Karpas-422 (cell line): ENCODE measurements at places on chromosomes 12 and 14. TPM values are rescaled to one million over a fixed set of nuclear protein-coding genes. Genes with fewer than 3 reads are reported as not detected.

The RNASE3 gene
- not detected in 2 replicates for total RNA-seq

The TAS2R10 gene
- 1.5 and 7.3 TPM in 2 replicates for total RNA-seq

- H3K27ac ChIP-seq: no peak overlapping the region
- no peaks in the 10 kb centered on the region for H3K27me3 ChIP-seq
- H3K4me3 ChIP-seq: no peak overlapping the region
- DNase-seq: no peak
Measured at GRCh38 chr12:30573145-30573544, 122.5 kb downstream of the IPO8 start.

DNA sequence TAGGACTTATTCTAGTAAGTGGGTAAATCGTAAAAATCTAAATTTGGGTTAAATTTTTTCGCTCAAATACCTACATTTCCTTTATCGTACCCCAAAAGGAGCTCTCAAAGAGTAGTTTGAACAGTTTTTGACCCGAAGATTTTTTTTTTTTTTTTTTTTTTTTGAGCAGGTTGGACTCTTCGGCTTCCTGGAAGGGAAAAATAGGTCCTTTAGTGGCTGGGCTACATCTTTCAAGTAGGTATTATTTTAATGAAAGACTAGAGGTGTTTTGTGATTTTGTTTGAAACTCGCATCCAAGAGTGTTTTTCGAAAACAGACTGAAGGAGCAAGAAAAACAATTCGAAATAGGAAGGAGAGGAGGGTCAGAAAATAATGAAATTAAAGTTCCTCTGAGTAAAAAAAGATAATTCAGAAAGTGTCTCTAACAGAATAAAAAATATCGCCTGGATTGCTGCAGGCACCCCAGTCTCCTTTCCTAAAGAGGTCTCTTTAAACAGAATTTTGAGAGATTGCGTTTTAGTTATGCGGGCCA, 6.0 kb downstream of the CDKN1B start:
- peak; percentile 81 for DNase-seq
- H3K36me3 ChIP-seq: peaks cover 11% of the 10 kb centered on the region; the same call in 1 of the 2 replicates
- H3K4me1 ChIP-seq: peaks cover 58% of the 10 kb centered on the region
- H3K4me3 ChIP-seq: peak overlapping the region; percentile 80
- peak overlapping the region; percentile 94 for H3K27ac ChIP-seq
- H3K27me3 ChIP-seq: no peaks in the 10 kb centered on the region

DNA sequence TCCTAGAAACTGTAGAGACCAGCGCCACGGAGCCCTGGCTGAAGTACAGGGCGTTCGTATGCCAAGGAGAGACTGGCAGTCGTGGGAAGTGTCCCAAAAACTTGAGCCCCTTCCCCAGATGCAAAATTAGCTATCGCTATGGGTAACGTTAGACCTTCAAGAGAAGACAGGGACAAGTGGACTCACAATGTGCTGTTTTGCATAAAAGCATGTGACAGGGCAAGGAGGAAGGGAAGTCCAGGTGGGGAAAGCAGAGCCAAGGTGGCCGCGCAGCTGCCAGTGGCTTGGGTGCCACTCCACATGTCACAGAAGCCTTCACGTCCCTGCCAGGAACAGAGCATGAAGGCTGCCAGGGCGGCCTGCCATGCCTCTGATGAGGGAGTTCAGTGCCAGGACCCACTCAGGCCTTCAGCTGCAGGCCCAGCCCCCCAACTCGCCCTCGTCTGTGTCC, 61.2 kb upstream of the DYNC1H1 start:
- H3K27me3 ChIP-seq: no peaks in the 10 kb centered on the region
- no peak overlapping the region for H3K27ac ChIP-seq
- no peak for DNase-seq
- H3K4me3 ChIP-seq: no peak overlapping the region
- H3K36me3 ChIP-seq: peaks cover 47% of the 10 kb centered on the region; the same call in 1 of the 2 replicates

- peak overlapping the region; percentile 97 for H3K27ac ChIP-seq
- DNase-seq: peak; percentile 99
- peak overlapping the region; percentile 41 for H3K4me3 ChIP-seq
- H3K36me3 ChIP-seq: no peaks in the 10 kb centered on the region; the same call in 1 of the 2 replicates
Measured at GRCh38 chr14:81125536-81125935, 95.2 kb downstream of the GTF2A1 start.

GRCh38 chr14:24513009-24513408, 4.9 kb upstream of the CMA1 start:
- no peaks in the 10 kb centered on the region for H3K27me3 ChIP-seq
- no peak overlapping the region for H3K4me3 ChIP-seq
- H3K36me3 ChIP-seq: no peaks in the 10 kb centered on the region
- no peaks in the 10 kb centered on the region for H3K4me1 ChIP-seq

DNA sequence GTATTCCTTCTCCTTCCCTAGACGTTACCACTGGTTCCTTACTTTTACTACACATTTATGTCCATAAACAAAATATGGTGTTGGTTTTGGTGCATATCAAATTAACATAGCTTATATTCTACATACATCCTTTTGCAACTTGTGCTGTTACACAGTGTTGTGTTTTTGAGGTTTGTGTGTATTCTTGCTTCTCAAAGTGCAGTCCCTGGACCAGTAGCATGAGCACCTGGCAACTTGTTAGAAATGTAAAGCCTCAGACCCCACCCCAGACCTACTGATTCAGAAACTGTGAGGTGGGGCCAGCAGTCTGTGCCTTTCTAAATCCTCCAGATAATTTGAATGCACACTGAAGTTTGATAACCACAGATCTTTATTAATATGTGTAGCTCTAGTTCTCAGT, 65.9 kb downstream of the RNFT2 start:
- H3K27ac ChIP-seq: no peak overlapping the region
- no peak for DNase-seq
- no peaks in the 10 kb centered on the region for H3K36me3 ChIP-seq
- H3K27me3 ChIP-seq: no peaks in the 10 kb centered on the region

GRCh38 chr14:75960231-75960630, 21.6 kb downstream of the TGFB3 start:
- peaks cover 10% of the 10 kb centered on the region for H3K4me1 ChIP-seq
- H3K27ac ChIP-seq: no peak overlapping the region
- H3K36me3 ChIP-seq: no peaks in the 10 kb centered on the region
- H3K27me3 ChIP-seq: no peaks in the 10 kb centered on the region
- peak; percentile 62 for DNase-seq
- no peak overlapping the region for H3K4me3 ChIP-seq

GRCh38 chr14:81062816-81063215, 107.4 kb downstream of the TSHR start:
- peaks cover 14% of the 10 kb centered on the region for H3K4me1 ChIP-seq
- H3K4me3 ChIP-seq: no peak overlapping the region
- DNase-seq: peak; percentile 93
- no peaks in the 10 kb centered on the region for H3K27me3 ChIP-seq

- H3K27ac ChIP-seq: no peak overlapping the region
- H3K4me1 ChIP-seq: no peaks in the 10 kb centered on the region; the same call in 1 of the 2 replicates
- no peak for DNase-seq
Measured at GRCh38 chr12:2638273-2639019, 156.3 kb upstream of the FKBP4 start.

DNA sequence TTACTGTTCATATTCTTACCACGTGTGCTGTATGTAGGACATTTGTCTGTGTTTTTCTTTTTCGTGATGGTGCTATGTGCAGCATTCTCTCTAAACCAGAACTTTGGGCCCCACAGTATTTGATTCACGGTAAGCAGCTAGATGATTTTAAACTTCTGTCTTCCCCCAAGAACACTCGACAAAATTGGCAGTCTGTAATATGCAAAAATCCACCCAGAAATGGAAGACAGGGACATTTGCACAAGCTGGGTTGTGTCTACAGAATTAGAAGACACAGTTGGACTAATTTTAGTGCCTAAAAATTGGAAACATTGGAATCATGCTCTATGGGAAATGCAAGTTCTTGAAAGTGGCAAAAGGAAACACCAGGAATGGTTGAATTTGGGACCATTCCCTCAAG, 24.1 kb upstream of the MED13L start:
- H3K4me1 ChIP-seq: peaks cover 5% of the 10 kb centered on the region; the same call in 1 of the 2 replicates
- no peak for DNase-seq
- no peaks in the 10 kb centered on the region for H3K27me3 ChIP-seq
- H3K4me3 ChIP-seq: no peak overlapping the region

GRCh38 chr12:101946233-101946611, 68.8 kb downstream of the DRAM1 start:
- no peak overlapping the region for H3K27ac ChIP-seq
- H3K4me3 ChIP-seq: no peak overlapping the region
- DNase-seq: no peak
- H3K36me3 ChIP-seq: no peaks in the 10 kb centered on the region
- peaks cover 7% of the 10 kb centered on the region for H3K4me1 ChIP-seq

DNA sequence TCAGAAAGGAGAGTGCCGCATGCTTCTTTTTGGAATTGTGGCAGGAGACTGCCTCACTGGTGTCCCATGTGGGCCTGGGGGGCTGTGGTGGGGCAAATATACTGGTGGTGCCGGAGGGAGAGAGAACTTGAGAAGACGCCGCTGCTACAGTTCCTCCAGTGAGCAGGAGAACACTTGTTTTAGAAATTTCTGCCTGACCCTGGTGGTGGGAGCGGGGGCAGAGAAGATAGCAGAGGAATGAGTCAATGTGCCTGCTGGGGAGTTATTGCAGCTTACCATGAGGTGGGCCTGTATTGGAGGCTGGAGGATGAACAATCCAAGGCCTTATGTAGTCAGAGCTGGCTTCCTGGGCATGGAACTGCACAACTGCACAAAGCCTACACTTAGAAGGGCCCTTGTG, 211.8 kb downstream of the SNAPC1 start:
- no peaks in the 10 kb centered on the region for H3K27me3 ChIP-seq
- H3K27ac ChIP-seq: no peak overlapping the region
- no peak for DNase-seq

- peak; percentile 91 for DNase-seq
- no peaks in the 10 kb centered on the region for H3K36me3 ChIP-seq
- peak overlapping the region; percentile 96 for H3K27ac ChIP-seq
- H3K4me3 ChIP-seq: peak overlapping the region; percentile 63
- peaks cover 50% of the 10 kb centered on the region for H3K4me1 ChIP-seq
Measured at GRCh38 chr12:50597200-50598195, 92.7 kb downstream of the DIP2B start.
